ENCODE measurements at places on chromosomes 5 and 9.

GRCh38 chr9:120845255-120845654, 2.5 kb upstream of the PSMD5 start:
- peak; percentile 50 for DNase-seq

DNA sequence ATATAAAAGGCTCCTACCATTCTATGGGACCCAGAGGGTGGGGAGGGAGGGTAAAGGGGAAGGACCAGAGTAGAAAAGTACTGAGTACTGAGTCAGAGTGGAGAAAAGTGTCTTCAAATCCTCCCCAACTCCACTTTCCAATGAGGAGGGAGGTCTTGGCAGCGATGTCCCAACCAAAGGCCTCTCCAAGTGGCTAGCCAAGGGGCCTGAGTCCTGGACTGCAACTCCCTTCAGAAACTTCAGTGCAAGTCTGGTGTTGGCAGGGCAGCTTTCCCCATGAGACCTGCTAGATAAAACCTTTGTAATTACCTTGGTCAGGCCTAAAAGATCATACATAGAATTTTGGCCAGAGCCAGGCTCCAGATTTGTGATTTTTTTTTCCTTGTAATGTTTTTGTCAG, 111.3 kb upstream of the TNPO1 start:
- DNase-seq, result no peak

DNA sequence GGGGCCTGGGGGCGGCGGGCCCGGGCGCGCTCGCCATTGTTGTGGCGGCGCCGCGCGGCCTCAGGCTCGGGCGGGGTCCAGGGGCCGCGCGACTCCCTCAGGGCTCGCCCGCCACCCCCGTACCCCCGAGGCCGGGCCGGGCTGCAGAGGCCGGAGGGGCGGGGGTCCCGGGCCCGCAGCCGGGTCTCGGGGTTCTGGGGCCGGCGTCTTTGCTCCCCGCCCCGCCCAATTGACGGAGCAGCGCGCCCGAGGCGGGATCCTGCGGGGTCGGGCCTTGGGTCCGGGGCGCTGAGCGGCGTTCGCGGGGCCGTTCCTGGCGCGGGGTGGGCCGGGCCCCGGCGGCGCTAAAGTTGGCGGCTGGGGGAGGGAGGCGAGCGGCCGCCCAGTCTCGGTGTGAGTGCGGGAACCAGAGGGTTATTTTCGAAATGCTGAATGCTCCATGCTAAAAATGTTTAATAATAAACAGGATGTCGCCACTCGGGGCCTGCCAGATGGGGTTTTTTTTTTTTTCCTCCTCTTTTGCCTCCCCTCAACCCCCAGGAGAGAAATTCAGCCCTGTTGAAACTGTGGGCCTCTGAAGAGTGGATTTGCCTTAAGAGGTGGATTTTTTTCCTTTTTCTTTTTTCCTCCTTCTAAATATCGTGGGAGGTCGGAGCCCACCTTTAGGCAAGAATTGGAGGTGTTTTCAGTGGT, 724 bp downstream of the PRRC2B start:
- peak; percentile 61 for DNase-seq

DNA sequence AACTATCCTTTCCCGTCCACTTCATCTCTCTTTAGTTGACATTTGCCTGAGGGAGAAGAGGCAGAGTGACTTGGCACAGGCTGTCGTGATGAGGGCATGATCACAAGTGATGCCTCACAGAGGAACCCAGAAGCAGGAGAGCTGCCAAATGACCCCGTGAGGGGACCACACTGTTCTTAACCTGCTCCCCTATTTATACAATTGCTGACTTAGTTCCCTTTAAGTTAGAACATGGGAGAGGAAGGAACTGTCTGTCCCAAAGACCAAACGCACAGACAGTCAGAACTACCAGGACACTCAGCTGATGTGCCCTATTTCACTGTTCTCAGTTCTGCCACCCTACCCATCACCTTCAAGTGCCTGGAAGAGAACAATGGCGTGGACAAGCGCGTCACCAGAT, 73.7 kb downstream of the SLC1A3 start:
- no peak for DNase-seq

DNA sequence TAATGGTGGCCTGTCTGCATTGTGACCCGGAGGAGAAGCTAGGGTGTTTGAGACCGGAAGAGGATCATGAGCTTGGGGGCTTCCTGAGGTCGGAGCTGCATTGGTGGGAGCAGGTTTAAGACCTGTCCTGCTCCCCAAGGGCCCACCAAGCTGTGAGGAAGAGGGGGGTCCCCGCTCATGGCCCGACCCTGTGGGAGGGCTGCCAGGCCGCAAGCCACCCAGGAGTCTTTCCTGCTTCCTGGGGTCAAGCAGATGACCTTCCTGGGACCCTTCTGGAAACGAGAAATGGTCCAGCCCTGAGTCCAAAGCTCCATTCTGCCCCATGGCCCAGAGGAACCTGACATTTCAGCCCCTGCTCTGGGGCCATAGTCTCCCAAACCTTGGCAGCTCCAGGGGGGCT, 61.5 kb upstream of the RNU6ATAC start:
- no peak for DNase-seq

All from stimulated activated CD4-positive, alpha-beta T cell treated with anti-CD3 and anti-CD28 coated beads, Interleukin-2, amount 100 ng/mL, for 24 hours (primary cell).